ENCODE measurements at places on chromosomes 7 and 10. TPM values are rescaled to one million over a fixed set of nuclear protein-coding genes. Genes with fewer than 3 reads are reported as not detected.

Gene CHAT
- not detected for total RNA-seq

Gene DNAJC2
- total RNA-seq: 63.1 TPM

Gene TSPAN12
- total RNA-seq: not detected

Gene MPP7
- total RNA-seq: 14.3 TPM

All from CD4-positive, CD25-positive, alpha-beta regulatory T cell (primary cell).